Dermis blood vessel endothelial cell (primary cell): ENCODE measurements at places on chromosomes 1 and 21. TPM values are rescaled to one million over a fixed set of nuclear protein-coding genes. Genes with fewer than 3 reads are reported as not detected.

The FCRLA gene
- 0.17 TPM in 1 of 2 replicates, not detected in the other for total RNA-seq

The PUM1 gene
- total RNA-seq, result 68.1 and 115 TPM in 2 replicates

The BNIPL gene
- total RNA-seq, result 0.17 and 0.33 TPM in 2 replicates

The ANKRD45 gene
- 0.05 and 0.17 TPM in 2 replicates for total RNA-seq

The RAB25 gene
- total RNA-seq, result not detected in 2 replicates

The SLC1A7 gene
- total RNA-seq, result not detected in 2 replicates

The PIGR gene
- total RNA-seq, result under 0.01 TPM in 2 replicates

The SPATA45 gene
- not detected in 2 replicates for total RNA-seq

The OR10Z1 gene
- total RNA-seq, result not detected in 2 replicates

The RGS13 gene
- not detected in 2 replicates for total RNA-seq

The TEX38 gene
- 0.34 TPM in 1 of 2 replicates, not detected in the other for total RNA-seq

The IPO9 gene
- total RNA-seq, result 32.5 and 33.6 TPM in 2 replicates

The PKP1 gene
- 0.19 and 0.85 TPM in 2 replicates for total RNA-seq

- DNase-seq, result no peak
These were observed 197.4 kb downstream of the SEC16B start for GRCh38 chr1:177772386-177772960.

DNA sequence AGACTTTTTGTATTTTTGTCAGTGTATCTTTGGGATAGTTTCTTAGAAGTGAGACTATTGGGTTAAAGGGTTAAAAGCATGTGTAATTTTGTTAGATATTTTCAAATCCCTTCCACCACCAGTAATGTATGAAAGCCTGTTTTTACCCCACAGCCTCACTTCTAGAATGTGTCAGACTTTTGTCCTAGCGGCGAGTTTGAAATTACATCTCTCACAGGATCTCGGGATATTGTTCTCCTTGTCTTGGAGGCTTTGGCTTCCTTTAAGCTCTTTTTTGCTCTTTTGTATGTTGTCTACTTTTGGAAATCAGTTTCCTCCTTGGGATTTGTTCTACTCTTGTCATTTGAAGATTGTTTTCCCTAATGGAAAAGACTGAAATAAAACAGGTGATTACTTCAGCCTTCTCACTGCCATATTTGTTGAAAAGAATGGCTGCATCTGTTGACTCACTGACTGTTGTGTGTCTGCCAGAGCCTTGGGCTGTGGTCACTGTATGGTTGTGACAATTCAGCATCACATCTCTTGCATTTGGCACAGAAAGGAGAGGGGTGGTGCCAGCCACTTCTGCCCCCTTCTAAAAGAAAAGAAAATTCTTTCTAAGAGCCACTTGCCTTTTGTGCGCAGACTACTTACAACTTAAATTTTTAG, 22.6 kb downstream of the ST3GAL3 start:
- no peak for DNase-seq

GRCh38 chr1:30353637-30354036, 369.7 kb downstream of the MATN1 start:
- no peak for DNase-seq

DNA sequence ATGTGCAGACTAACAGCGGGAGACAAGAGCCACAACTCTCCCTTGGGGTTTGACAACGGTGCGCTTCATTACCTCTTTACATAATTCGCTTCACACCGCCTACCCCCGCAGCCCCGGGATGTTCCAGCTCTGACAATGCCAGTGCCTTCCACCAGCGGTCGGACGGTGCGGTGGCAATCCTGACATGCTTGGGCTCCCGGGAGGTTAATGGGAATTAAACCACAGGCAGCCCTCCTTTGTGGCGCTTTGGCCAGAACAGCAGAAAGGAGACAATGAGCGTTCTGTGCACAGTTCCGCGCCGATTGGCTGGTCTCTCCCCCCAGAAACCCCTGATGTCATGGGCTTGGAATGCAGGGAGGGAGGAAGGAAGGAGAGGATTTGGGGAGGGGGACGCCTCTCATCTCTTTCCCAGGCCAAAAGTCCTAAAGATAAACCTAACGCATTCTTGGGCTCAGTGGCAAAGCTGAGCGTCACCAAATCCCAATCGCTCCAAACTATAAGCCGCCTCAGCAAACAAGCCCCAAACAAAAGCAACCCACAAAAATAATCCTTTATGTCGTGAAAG, 1.3 kb downstream of the CNN3 start:
- peak; percentile 91 for DNase-seq

DNA sequence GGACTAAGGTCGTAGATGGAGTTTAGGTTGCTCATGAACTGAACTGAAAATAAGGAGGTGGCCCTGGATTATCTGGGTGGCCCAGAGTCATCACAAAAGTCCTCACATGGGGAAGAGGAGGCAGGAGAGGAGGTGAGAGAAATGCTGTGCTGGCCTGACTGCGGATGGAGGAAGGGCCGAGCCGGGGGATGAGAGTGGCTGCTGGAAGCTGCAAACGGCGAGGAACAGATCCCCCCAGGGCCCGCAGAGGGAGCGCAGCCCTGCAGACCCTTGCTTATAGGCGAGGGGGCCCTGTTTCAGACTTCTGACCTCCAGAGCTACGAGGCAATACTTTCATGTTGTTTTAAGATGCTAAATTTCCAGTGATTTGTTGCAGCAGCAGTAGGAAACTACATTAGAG, 102.7 kb upstream of the C1orf174 start:
- DNase-seq, result no peak

- no peak for DNase-seq
These were observed 53.9 kb downstream of the MEGF6 start for GRCh38 chr1:3557366-3557765.

DNA sequence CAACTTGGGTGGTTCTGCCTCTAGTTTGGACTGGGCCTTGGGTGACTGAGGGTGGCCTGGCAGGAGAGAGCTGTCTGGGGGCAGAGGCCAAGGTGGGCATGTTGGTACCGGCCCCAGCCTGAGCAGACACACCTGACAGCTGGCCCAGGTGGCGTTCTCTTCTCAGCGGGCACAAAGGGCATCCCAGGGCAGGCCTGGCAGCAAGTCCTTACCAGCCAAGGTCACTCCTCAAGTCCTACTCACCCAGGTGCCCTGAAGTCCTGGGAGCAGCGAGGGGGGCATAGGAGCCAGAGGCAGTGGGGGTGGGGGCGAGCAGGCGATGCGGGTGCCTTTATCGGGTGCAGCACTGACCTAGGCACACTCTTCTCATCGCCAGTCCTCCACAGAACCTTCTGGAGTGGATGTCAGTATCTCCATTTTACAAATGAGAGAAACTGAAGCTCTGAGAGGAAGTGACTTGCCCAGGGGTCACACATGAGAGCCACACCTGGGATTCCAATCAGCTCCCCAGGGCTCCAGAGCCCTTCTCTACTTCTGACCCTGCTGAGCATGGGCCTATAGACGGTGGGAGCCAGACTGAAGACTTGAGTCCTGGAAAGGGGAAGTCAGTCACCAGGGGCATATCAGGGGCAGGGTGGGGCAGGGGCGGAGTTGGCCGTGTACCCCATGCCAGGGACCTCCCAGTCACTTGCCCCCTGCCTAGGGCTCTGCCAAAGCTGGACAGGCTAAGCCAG, 587 bp upstream of the SLC25A34 start:
- no peak for DNase-seq

- peak; percentile 87 for DNase-seq
These were observed 31.7 kb downstream of the IFNGR2 start for GRCh38 chr21:33434770-33435360.

DNA sequence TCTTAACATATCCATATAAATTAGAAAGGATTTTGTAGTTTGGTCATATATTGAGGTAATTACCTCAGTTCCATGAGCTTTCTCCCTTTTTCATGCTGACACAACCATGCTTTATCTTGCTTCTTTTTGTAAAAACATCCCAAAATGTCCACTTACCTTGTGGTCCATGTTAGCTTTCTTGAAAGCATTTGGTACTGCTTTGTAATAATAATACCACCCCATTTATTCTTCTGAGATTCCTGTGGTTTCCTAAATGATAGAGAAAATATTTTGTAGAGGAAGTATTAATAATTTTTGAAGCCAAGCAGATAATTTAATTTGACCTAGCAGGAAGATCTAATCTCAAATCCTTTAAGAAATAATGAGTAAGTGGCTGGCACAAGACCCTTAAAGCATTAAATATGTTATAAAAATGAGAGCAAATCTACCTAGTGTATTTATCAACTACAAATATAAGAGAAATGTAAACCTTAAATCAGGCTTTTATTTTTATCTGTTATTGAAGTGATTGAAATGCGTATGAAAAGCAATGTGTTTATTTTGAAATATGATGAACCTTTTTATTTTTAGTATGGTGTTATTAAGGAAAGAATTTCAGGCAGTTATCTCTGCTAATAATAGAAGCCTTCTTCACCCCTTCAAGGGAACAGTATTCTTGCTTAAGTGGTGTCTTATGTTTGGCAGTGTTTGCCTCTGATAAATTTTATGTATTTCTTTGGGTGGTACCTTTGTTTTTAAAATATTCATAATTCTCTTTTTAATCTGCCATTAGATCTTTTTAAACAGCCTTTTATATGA, 9.2 kb downstream of the PRKAA2 start:
- no peak for DNase-seq

DNA sequence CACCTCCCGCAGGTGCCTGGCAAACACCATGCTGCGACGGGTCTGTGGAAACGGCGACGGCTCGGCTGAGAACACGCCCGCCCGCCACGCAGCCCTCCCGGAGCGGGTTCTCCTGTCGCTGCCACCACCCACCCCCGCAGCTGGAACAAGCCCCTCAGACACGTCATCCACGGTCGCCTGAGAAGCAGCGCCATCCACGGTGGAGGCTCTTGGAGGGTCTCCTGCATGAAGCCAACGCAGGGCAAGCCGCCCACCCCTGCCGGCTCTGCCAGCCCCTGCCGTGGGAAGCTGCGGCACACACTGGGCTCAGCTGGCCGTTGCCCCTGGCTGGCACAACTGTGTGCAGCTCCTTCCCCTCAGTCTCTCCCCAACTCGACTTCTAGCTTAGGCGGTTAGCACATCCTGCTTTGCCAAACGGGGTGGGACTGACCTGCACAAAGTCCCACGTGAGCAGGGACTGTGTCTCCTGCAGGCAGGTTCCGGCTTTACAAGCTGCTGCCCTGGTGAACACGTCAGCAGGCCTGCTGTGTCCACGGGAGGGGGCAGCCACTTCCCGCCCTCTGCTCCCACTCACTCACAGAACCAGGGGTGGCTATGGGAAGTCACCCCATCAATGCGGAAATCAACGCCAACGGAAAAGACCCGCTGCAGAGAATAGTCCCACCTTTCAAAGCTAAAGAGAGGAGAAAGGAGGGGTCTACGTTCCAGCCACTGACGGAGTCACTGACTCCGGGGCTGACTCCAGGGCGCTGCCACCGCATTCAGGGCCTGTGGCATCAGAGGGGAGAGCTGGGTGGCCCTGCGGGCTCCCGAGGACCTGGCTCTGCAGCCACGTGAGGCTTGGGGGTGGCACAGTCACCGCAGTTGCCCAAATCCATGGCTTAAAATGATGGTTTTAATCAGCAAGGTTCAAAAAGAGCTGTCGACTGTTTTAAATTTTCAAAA, 10.3 kb downstream of the POFUT2 start:
- no peak for DNase-seq

- no peak for DNase-seq
These were observed 117.2 kb downstream of the DMRTB1 start for GRCh38 chr1:53576381-53576801.

- no peak for DNase-seq
These were observed 7.7 kb upstream of the PTGFRN start for GRCh38 chr1:116902027-116902426.

GRCh38 chr1:8477166-8477982, 159.5 kb downstream of the SLC45A1 start:
- DNase-seq, result no peak

DNA sequence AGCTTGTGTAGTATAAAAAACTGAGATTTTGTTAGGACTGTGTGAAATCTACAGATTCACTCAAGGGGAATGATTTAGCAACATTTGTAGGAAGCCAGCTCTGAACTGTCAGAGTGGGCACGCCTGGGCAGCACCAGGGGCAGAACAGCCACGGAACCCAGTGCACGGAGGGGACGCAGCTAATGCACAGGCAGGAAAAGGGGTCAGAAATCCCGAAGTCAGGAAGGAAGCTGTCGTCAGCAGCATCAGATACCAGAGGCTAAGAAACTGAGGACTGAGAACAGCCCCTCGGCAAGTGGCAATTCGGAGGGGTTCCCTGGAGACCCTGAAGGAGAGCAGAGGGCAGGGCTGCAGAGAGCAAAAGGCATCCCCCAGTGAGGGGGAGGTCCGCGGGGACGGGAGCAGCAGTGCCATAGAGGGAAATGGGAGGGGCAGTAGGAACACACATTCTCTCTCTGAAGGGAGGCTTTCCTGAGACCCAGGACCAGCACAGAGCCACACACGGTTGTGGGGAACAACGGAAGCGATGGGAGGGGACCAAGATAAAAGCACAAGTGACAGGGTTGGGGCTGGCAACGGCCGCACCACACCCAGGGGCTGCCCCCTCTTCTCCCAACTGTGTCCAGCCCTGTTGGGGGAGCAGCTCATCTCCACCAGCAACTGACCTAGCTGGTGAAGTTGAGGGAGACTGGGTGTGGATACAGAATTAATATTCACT, 12.7 kb downstream of the UBE2J2 start:
- DNase-seq, result peak; percentile 58

DNA sequence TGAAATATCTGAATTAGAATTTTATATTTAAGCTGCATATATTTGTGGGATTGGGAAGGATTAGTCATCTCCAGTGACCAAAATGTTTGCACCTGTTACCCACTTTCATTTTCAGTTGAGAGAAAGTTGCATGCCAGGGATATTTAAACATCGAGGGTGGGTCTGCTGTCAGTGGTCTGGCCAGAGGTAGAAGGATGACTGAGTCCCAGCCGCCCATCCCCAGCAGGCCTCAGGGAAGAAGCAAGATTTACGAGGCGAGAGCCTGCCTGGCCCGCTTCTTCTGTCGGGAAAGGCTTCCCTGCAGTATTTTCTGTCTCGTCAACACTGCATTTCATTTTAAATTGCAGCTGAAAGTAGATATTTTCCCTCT, 1.4 kb upstream of the MAN1C1 start:
- DNase-seq, result no peak

GRCh38 chr1:119114786-119115185, 25.7 kb downstream of the WARS2 start:
- DNase-seq, result no peak

GRCh38 chr1:18546026-18546425, 65.3 kb downstream of the KLHDC7A start:
- DNase-seq, result no peak

GRCh38 chr1:186829686-186830587, 1.2 kb downstream of the PLA2G4A start:
- no peak for DNase-seq

- DNase-seq, result no peak
These were observed 174.4 kb downstream of the PGBD5 start for GRCh38 chr1:230251644-230252191.

DNA sequence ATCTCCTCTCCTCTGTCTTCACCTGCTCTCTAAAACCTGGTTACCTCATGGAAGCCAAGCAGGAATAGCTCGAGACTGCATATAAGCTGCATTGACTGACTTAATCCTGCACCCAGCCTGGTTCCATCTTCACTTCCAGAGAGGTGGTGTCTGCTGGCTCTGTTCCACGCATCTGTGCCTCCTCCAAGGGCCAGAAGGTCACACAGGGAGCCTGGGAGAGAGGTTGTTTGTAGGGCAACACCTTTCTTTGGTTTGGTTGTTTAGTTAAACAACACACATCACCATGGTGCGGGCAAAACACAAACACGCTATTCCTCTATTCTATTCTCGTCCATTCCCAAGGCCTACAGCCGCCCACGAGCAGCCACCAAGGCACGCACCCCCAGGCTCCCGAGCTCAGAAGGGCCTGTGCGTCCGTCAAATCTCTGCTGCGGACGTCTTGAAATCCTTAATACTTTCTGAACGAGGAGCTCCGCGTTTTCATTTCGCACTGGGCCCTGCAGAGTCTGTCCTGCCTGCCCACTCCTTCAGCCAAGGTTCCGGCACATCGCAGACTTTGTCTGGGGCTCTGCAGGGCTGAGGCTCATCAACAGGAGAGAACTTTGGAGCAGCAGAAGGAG, 116.2 kb downstream of the RIPK4 start:
- no peak for DNase-seq

GRCh38 chr21:40151611-40152010, 284.4 kb downstream of the PCP4 start:
- no peak for DNase-seq
